ENCODE measurements at places on chromosomes 16 and 17. TPM values are rescaled to one million over a fixed set of nuclear protein-coding genes. Genes with fewer than 3 reads are reported as not detected.

Gene ZNF768
- total RNA-seq, result 49.1 TPM

Gene MAP3K3
- total RNA-seq, result 16.8 TPM

Gene CNGB1
- 0.08 TPM for total RNA-seq

Gene SP6
- 7.7 TPM for total RNA-seq

Gene TMEM256
- 215 TPM for total RNA-seq

Gene TMEM88
- total RNA-seq, result 0.50 TPM

Gene CCL11
- not detected for total RNA-seq

Gene RNF135
- total RNA-seq, result 25.7 TPM

Gene FXR2
- 47.5 TPM for total RNA-seq

Gene KRT12
- not detected for total RNA-seq

Gene KRTAP1-1
- total RNA-seq, result not detected

Gene ZNF385C
- total RNA-seq, result 0.20 TPM

Gene B3GNT9
- total RNA-seq, result 7.2 TPM

Gene KRT31
- not detected for total RNA-seq

Gene IRX5
- total RNA-seq, result 1.9 TPM

Gene LRRC75A
- 1.1 TPM for total RNA-seq

All from A549 treated with AZD2906 at 1 μM for 4 hours (cell line).